ENCODE measurements at places on chromosomes 5 and 9.

DNA sequence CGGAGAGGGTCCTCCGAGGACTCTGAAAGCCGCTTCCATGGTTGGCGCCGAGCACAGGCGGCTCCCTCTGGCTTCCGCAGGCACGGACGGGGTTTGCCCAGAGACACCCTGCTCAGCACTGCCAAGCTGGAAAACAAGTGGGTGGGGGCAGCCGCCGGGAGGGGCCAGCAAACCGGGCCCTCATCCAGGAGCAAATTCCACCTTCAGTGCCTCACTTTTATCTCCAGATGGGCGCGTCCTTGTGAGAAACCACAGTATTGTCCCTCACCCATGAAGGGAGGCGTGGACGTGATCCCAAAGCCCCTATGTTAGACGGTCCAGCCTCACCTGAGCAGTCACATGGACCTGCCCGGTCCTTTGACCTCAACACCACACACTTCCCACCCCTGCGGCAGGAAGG lies 29.0 kb downstream of the MED10 start:
- no peak for DNase-seq
- H3K4me3 ChIP-seq: no peak overlapping the region
- no peaks in the 10 kb centered on the region for H3K4me1 ChIP-seq
- no peak overlapping the region for H3K27ac ChIP-seq
- H3K27me3 ChIP-seq: peaks cover 12% of the 10 kb centered on the region

GRCh38 chr5:3709717-3710348 lies 114.2 kb downstream of the IRX1 start:
- DNase-seq: no peak
- peaks cover 6% of the 10 kb centered on the region for H3K27me3 ChIP-seq
- H3K27ac ChIP-seq: no peak overlapping the region
- no peaks in the 10 kb centered on the region for H3K36me3 ChIP-seq
- no peak overlapping the region for H3K4me3 ChIP-seq
- H3K4me1 ChIP-seq: no peaks in the 10 kb centered on the region

DNA sequence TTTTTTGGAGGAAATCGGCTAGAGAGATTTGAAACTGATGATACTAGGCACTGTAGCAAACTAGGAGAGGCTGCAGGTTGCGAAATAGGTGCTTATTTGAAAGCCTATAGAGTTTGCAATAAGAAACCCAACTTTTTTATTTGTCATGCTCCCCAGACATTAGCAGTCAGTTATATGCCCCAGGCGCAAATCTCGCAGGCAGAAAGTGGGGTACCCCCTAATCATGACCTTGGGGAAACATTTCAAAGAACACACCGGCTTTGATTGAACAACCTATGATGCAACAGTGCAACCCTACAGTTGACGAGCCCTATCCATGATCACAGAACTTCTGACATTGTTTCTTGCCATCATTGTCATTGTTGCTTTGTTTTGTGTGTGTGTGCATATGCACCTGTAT lies 510.5 kb downstream of the RAB3C start:
- no peak for DNase-seq
- H3K36me3 ChIP-seq: no peaks in the 10 kb centered on the region
- H3K27ac ChIP-seq: no peak overlapping the region
- no peaks in the 10 kb centered on the region for H3K27me3 ChIP-seq

- H3K36me3 ChIP-seq: no peaks in the 10 kb centered on the region
- DNase-seq: no peak
- H3K4me1 ChIP-seq: peaks cover 28% of the 10 kb centered on the region
Observed at GRCh38 chr5:74390306-74390637, 250.3 kb downstream of the ENC1 start.

- H3K4me1 ChIP-seq: peaks cover 55% of the 10 kb centered on the region
- no peak overlapping the region for H3K4me3 ChIP-seq
- no peak overlapping the region for H3K27ac ChIP-seq
- DNase-seq: no peak
- no peaks in the 10 kb centered on the region for H3K27me3 ChIP-seq
- H3K36me3 ChIP-seq: no peaks in the 10 kb centered on the region
Observed at GRCh38 chr9:16673171-16673570, 197.3 kb downstream of the BNC2 start.

DNA sequence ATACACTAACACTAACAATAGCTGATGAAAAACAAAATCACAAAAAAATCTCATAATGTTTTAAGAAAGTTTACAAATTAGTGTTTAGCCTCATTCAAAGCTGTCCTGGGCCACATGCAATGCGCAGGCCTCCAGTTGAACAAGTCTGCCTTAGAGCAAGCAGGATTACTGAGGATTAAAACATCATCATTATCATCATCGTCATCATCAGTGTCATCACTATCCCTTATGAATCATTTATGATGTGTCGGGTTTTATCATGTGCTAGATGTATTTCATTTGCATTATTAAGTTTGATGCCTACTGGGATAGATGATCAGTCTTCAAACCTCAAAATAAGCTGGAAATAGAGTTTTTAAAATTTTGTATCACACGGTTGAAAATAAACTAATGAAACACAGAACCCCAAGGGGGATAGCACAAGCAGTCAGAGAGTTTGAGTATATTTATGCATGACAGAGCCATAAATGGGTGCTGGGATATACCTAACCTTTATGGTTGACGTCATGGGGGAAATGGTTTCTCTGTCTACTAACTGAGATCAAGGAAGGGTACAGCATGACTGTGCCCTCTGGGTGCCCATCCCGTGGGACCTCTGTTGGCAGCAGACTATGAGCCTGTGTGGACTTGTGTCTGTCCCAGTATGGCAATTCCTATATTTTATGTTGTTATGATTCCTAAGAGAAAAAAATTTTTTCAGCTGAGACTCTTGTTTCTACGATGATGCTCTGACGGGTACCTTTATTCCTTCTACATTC lies 150.3 kb upstream of the ADRA1B start:
- DNase-seq: no peak
- H3K4me1 ChIP-seq: peaks cover 23% of the 10 kb centered on the region
- H3K27me3 ChIP-seq: no peaks in the 10 kb centered on the region
- H3K36me3 ChIP-seq: no peaks in the 10 kb centered on the region
- no peak overlapping the region for H3K4me3 ChIP-seq
- H3K27ac ChIP-seq: no peak overlapping the region

GRCh38 chr9:23830929-23831730 lies 5.1 kb upstream of the ELAVL2 start:
- peaks cover 3% of the 10 kb centered on the region for H3K36me3 ChIP-seq
- peaks cover 4% of the 10 kb centered on the region for H3K4me1 ChIP-seq
- no peak overlapping the region for H3K27ac ChIP-seq
- DNase-seq: no peak
- peaks cover 43% of the 10 kb centered on the region for H3K27me3 ChIP-seq
- H3K4me3 ChIP-seq: no peak overlapping the region

DNA sequence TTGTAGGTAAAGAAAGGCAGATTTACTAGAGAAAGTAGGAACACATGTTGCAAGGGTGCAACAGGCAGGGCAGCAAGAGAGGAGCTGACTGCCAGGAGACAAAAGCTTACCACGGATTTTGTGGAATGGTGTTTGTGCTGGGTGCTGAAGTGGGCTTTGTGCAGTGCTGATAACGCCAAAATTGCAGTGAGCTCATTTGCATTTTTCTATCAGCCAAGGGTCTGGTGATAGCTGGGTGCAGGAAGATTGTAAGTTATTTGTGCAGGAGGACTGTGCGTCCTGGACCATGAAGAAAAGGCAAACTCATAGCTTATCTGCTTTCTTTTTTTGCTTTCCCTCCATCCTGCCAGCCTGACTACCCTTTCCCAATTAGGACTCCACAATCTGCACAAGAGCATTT lies 13.6 kb downstream of the CTSL start:
- no peaks in the 10 kb centered on the region for H3K36me3 ChIP-seq
- H3K27ac ChIP-seq: no peak overlapping the region
- H3K4me3 ChIP-seq: no peak overlapping the region
- no peaks in the 10 kb centered on the region for H3K4me1 ChIP-seq
- H3K27me3 ChIP-seq: peaks cover 14% of the 10 kb centered on the region

Measured in chondrocyte (in vitro differentiated cells).